Hematopoietic multipotent progenitor cell (in vitro differentiated cells): ENCODE measurements at places on chromosomes 12 and 14.

- DNase-seq: no peak
Observed at GRCh38 chr14:44963775-44964380, 1.9 kb downstream of the TOGARAM1 start.

DNA sequence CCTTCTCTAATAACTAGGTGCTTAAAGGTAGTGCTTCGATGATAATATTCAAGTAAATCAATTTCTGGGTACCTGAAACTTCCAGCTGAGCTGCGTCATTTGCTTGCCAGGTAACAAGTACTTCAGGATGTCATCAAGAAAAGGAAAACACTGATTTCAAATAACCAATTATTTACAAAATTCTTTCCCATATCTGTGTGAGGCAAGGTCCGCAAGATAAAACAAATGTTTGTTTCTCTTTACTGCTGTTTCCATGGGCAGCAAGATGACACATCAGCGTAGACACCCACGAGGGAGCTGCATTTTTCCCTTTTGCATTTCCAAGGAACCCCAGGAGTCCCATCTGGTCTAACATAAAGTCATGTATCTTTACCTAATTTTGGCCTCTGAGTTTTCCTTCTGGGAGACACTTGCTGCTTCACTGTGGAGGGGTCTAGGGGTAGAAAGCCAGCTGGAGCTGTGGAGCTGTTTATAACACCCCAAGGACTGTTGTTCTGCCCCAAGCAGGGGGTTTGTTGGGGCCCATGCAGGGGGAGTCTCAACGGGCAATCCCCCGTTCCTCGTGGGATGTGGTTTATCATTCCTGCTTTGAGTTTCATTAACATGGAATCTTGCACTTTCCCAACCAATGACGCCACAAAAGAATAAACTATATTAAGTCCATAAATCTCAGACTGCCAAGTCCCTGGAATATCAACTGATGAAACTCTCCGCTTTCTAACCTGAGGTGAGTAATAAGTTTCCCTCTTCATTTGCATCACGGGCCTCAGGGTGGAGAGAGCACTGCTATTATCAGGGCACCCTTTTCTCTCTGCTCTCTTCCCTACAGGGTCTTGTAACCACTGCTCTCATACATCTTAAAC, 112.8 kb upstream of the PELI2 start:
- no peak for DNase-seq

GRCh38 chr12:120252071-120252906, 13.2 kb downstream of the PXN start:
- peak; percentile 59 for DNase-seq

DNA sequence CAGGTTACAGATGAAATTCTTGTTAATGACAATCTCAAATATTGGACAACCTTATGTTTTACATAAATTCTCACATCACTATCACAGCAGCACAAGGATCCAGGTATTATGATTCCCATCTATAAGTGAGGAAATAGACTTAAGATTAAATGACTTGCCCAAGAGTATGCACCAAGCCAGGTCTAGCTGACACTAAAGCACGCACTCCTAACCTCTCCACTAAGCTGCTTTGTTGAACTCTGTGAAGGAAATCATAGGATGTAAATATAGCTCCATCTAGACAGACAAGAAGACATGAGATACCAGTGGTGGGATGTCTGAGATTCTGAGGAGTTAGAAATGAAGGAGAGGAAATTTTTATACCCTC, 87.9 kb downstream of the PHLDA1 start:
- DNase-seq: no peak

DNA sequence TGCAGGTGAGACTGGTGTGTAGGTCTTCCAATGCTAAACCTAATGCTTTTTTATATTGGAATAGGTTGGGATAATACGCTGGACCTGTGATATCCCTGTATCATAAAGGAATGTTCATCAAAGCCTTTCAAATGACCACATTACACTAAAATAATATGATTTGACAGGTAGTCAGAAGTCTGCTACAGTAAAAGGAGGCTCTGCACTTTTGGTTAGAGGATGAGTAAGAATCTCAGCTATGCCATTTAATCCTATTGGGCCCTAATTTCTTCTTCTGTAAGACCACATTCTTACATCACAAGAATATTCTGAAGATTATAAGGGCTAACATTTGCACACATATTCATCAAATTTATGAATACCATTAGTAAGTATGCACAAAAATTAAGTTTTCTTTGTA, 250.5 kb upstream of the FLRT2 start:
- DNase-seq: no peak

GRCh38 chr12:81530352-81530751, 228.8 kb downstream of the PPFIA2 start:
- DNase-seq: no peak

DNA sequence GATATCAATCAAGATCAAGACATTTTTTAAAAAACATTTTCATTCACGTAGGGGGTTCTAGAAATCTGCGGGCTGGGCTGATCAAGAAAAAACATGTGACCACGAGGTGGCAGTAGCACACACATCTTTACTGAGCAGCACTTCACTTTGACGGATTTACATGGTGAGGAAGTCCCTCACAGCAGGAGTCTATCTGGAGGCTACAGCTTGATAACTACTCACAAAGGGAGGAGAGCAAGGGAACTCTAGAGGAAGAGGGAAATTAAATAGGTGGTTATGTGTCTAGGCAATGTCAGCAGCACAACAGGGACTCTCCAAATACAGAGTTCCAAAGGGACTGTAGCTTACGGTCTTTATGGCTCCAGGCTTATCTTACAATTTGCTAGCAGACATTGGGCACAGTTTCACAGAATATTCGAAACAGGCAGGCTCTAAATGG, 248.1 kb downstream of the DPY19L2 start:
- DNase-seq: peak; percentile 12

DNA sequence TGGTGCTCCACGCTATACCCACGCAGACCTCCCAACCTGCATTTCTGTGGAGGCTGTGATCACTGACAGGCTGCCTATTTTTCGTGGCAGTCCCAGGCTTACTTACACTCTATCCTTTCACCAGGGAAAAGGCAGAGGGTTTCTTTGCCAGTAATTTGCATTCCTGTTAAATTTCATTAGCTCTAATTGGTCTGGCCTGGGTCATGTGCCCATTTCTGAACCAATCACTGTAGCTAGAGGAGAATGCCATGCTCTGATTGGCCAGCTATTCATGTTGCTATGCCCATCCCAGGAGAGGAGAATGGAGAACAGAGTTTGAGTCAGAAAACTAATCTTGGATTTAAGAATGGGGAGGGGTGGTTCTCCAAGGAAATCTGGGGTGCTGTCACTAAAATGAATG, 43.2 kb upstream of the TUNAR start:
- DNase-seq: no peak

DNA sequence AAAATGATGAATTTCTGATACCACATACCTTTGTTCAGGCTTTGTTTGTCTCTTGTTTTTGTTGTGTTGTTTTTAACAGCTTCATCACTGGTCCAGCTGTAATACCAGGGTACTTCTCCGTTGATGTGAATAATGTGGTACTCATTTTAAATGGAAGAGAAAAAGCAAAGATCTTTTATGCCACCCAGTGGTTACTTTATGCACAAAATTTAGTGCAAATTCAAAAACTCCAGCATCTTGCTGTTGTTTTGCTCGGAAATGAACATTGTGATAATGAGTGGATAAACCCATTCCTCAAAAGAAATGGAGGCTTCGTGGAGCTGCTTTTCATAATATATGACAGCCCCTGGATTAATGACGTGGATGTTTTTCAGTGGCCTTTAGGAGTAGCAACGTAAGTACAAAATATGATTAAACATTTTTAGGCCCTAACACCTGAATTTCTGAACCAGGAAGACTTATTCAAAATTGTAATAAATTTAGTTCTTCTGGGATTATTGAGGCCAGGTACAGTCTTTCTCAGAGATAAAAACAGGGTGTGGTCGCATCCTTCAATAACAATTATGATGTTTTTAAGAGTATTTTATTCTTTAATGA, 22.4 kb downstream of the RXYLT1 start:
- no peak for DNase-seq

GRCh38 chr12:98808243-98808875, 163.3 kb downstream of the APAF1 start:
- DNase-seq: no peak

GRCh38 chr14:101598571-101599233, 37.4 kb downstream of the DIO3 start:
- DNase-seq: no peak

DNA sequence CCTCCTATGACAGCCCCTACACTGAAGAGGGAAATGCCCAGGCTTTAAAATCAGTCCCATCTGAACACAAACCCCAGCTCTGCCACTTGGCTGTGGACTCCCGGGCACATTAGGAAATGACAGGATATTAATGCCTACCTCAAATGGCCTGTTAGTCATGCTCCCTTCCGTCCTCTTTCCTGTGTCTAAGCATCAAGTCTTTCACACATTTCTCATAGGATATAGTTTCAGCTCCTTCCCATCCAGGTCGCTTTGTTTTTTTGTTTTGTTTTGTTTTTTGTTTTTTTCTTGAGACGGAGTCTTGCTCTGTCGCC, 16.1 kb downstream of the PLEK2 start:
- DNase-seq: no peak

GRCh38 chr14:75440733-75441477, 13.1 kb downstream of the JDP2 start:
- no peak for DNase-seq

DNA sequence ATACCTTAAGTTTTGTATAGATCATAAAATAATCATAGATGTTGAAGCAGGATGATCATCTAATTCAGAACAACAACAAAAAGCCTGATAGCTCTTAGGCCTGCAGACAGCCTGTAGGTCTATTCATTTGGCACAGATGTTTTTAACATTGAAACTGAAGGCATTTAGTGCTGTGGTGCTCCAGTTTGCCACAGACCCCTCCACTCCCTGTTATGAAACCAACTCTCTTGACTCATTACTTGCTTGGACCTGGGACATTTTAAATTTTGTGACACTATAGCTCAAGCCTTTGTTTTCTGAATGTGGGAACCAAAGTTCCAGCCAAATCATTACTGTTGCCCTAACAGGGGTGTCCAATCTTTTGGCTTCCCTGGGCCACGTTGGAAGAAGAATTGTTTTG, 9.1 kb downstream of the PRKCH start:
- DNase-seq: no peak

- no peak for DNase-seq
Observed at GRCh38 chr12:42090899-42091298, 53.8 kb downstream of the GXYLT1 start.

DNA sequence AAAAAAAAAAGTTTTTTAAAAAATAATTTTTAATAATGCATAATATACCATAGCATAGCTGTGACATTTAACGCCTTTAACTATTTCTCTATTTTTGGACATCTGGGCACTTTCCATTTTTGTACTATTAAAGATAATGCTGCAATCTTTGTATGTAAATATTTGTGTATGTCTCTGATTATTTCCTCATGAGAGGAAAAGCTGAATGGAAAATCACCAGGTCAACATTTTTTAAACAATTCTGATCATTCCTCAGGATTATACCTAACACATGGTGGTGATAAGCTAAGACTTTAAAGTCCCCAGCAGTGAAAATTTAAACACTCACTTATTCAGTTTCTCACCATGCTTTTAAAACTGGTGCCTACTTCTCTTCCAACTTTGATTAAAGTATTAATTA, 31.3 kb upstream of the NR1H4 start:
- DNase-seq: no peak

DNA sequence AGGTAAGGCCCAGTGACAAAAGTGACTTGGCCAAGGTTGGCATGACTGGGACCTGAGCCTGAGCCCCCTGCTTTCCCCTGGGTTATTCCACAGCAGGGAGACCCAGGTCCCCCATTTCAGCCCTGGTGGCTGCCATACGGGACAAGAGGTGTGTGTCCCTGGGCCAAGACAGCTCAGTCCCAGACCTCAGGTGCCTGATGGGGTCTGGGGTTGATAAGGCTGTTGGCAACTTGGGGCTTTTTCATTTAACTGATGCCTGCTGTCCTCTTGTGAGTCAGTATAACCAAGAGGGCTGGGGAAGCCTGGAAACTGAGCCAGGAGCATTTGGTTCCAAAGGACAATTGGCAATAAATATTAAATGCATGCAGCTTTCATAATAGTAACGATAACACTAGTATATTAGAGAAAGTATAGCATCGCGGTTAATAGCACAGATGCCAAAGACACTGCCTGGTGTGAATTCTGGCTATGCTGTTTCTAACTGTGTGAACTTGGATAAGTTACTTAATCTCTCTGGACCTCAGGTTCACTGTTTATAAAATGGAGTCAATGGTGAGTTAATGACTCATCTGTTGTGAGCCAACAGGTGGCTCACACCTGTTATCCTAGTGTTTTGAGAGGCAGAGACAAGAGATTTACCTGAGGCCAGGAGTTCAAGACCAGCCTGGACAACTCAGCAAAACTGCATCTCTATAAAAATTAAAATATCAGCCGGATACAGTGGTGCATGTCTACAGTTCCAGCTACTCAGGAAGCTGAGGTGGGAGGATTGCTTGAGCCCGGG, 898 bp downstream of the SDSL start:
- no peak for DNase-seq

GRCh38 chr12:110888256-110888991, 32.0 kb downstream of the MYL2 start:
- DNase-seq: no peak

- peak; percentile 49 for DNase-seq
Observed at GRCh38 chr12:13097491-13098011, 5.9 kb downstream of the GSG1 start.

- DNase-seq: peak; percentile 62
Observed at GRCh38 chr12:132614861-132615578, 3.6 kb upstream of the P2RX2 start.

- no peak for DNase-seq
Observed at GRCh38 chr12:111748867-111749266, 17.9 kb upstream of the ALDH2 start.

- DNase-seq: no peak
Observed at GRCh38 chr14:54533100-54533499, 23.4 kb downstream of the CGRRF1 start.

DNA sequence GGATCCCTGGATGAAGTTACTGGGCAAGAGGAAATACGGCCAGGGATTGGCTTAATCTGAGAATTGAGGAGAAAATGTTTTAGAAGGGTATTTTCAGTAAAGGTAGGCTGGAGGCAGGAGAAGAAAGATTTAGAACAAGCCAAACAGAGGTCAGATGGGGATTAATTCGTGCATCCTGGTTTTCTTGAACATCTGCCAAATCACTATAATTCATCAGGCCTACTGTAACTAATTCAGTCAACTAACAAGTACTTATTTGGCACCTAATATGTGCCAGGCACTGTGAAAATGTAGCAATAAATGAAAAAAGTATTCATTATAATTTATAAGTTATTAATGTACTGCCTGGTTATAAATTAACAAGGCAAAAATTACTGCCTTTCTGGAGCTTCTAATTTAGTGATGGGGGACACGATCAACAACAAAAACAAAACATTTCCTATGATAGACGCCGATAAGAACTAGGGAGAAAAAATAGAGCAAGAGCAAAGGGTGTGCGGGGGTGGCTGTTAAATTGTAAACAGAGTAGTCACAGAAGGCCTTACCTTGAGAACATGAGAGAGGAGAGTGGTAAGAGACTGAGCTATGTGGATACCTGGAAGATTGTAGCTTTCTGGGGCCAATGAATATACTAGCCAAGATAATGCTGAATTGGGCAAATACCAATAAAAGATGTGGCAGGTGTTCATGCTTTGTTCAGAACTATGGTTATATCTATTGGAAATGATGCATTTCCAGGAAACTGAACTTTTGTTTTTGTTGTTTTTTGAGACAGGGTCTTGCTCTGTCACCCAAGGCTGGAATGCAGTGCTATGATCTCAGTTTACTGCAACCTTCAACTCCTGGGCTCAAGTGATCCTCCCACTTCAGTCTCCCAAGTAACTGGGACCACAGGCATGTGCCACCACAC, 34.0 kb downstream of the DUSP16 start:
- no peak for DNase-seq

GRCh38 chr12:106106892-106107291, 31.9 kb downstream of the NUAK1 start:
- no peak for DNase-seq
